Endodermal cell (in vitro differentiated cells): ENCODE measurements at places on chromosomes 12 and 14. TPM values are rescaled to one million over a fixed set of nuclear protein-coding genes. Genes with fewer than 3 reads are reported as not detected.
A peak's percentile ranks its signal among the peaks of the same experiment; 100 is the strongest.

NPAS3 gene
- 1.2 to 1.6 TPM (median 1.4 TPM) in 3 replicates for total RNA-seq

DNA sequence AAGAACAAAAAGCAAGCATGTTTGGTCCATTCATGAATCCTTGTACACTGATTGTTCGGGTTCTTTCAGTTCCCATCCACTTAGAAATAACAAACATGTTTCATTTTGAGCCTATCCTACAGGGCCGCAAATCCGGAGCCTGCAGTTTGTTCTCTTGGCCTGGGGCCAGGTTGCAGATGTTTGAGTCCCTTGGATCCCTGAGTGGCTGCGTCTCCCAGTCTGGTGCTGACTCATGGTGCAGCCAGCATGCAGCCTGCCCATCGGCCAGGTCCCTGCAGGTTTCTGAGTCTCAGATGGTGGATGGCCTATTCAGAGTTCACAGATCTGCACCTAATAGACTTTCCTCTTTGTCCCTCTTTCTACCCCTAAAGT, 1.9 kb upstream of the DYNC1H1 start:
- H3K27me3 ChIP-seq, result peaks cover 17% of the 10 kb centered on the region
- no peaks in the 10 kb centered on the region for H3K4me1 ChIP-seq
- DNase-seq, result no peak
- H3K36me3 ChIP-seq, result peaks cover 2% of the 10 kb centered on the region
- no peak overlapping the region for H3K27ac ChIP-seq
- H3K4me3 ChIP-seq, result no peak overlapping the region

DNA sequence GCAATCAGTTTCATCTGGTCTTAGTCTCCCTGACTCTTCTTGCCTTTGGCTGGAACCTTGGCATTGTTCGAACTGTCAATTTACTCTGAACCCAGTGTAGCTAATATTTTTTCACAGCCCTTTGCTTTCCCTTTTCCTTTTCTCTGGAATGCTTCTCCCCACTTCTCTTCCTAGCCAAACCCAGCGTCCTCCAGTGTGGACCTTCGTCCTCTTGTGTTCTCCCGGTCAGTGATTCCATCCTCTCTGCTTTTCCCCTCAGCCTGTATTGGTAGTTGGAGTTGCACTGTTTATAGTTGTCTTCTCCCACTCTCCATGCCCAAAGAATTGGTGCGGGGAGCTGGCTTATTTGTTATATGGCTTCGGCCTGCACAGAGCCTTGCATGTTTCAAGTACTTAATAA, 9.4 kb downstream of the ACVR1B start:
- peak; percentile 15 for DNase-seq
- H3K36me3 ChIP-seq, result peaks cover 54% of the 10 kb centered on the region
- H3K27ac ChIP-seq, result no peak overlapping the region
- no peaks in the 10 kb centered on the region for H3K27me3 ChIP-seq

GRCh38 chr12:29241821-29242591, 92.9 kb downstream of the FAR2 start:
- no peak overlapping the region for H3K27ac ChIP-seq
- peak; percentile 81 for DNase-seq

- no peaks in the 10 kb centered on the region for H3K36me3 ChIP-seq
- peaks cover 3% of the 10 kb centered on the region for H3K4me1 ChIP-seq
- no peaks in the 10 kb centered on the region for H3K27me3 ChIP-seq
These were observed 940.8 kb downstream of the SLC6A15 start for GRCh38 chr12:83971781-83972180.

PPP1R36 gene
- 0.26 to 1.2 TPM (median 0.90 TPM) in 3 replicates for total RNA-seq

ANKS1B gene
- total RNA-seq, result 59.8 and 65.8 TPM in 2 replicates

GRCh38 chr12:52327830-52328500, 6.8 kb upstream of the KRT83 start:
- H3K4me3 ChIP-seq, result no peak overlapping the region
- DNase-seq, result no peak
- no peaks in the 10 kb centered on the region for H3K4me1 ChIP-seq
- peaks cover 9% of the 10 kb centered on the region for H3K27me3 ChIP-seq
- H3K27ac ChIP-seq, result no peak overlapping the region
- no peaks in the 10 kb centered on the region for H3K36me3 ChIP-seq

- no peak overlapping the region for H3K27ac ChIP-seq
- H3K4me1 ChIP-seq, result peaks cover 23% of the 10 kb centered on the region
- DNase-seq, result peak; percentile 65
- peak overlapping the region; percentile 77 for H3K4me3 ChIP-seq
These were observed 2.0 kb downstream of the AMHR2 start for GRCh38 chr12:53425515-53426150.

GRCh38 chr14:81435391-81436295, 35.5 kb upstream of the STON2 start:
- H3K4me1 ChIP-seq, result peaks cover 4% of the 10 kb centered on the region
- no peak overlapping the region for H3K27ac ChIP-seq
- peaks cover 81% of the 10 kb centered on the region for H3K27me3 ChIP-seq
- peak; percentile 90 for DNase-seq
